Left renal pelvis (tissue), 4 donors: ENCODE measurements at places on chromosomes 11 and 22. TPM values are rescaled to one million over a fixed set of nuclear protein-coding genes. Genes with fewer than 3 reads are reported as not detected.

The PICALM gene
- 251 TPM for polyA plus RNA-seq

The ADM2 gene
- 0.83 TPM for polyA plus RNA-seq

The RASD2 gene
- polyA plus RNA-seq: 1.8 TPM

The LARGE2 gene
- 17.5 TPM for polyA plus RNA-seq

The KDELR3 gene
- polyA plus RNA-seq: 16.7 TPM

The CALCA gene
- polyA plus RNA-seq: 13.1 TPM
